ENCODE measurements at places on chromosomes 2 and 18.

- no peak for DNase-seq
These were observed 6.9 kb downstream of the OTX1 start for GRCh38 chr2:63057249-63058143.

DNA sequence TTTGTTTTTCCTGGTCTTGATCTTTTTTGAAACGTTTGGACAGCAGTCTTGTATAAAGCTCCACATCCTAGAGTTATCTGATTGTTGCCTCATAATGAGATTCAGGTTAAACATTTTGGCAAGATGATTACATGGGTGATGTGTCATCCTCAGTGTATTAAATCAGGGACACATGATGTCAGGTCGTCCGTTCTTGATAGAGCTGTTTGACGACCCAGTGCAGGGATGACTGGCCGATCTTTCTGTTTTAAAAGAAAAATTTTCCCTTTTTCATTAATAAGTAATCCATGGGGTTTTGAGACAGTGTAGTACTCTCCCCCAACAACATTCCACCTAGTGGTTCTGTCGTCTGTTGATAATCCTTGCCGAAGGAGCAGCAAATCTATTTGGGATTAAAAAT is 44.5 kb upstream of the SERPINB2 start:
- no peak for DNase-seq

- peak; percentile 33 for DNase-seq
These were observed 34.1 kb upstream of the MAT2A start for GRCh38 chr2:85504778-85505261.

DNA sequence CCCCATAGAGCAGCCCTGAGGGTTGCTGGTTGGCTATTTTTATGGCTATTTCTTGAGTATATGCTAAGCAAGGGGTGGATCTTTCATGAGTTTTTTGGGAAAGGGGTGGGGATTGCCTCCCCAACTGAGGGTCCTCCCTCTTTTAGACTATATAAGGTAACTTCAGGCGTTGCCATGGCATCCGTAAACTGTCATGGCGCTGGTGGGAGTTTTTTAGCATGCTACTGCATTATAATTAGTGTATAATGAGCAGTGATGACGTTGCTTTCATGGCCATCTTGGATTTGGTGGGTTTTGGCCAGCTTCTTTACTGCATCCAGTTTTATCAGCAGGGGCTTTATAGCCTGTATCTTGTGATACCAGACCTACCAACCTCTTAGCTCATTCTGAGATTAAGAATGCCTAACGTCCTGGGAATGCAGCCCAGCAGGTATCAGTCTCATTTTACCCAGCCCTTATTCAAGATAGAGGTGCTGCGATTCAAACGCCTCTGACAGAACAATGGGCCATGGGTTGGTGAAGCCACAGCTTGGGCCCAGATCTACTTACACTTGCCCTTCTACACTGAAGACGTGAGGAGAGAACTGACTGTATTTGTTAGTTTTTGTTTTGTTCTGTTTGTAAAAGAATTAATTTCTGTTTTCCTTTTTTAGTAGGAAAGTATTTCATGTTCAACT is 53.8 kb upstream of the TMEM163 start:
- no peak for DNase-seq

DNA sequence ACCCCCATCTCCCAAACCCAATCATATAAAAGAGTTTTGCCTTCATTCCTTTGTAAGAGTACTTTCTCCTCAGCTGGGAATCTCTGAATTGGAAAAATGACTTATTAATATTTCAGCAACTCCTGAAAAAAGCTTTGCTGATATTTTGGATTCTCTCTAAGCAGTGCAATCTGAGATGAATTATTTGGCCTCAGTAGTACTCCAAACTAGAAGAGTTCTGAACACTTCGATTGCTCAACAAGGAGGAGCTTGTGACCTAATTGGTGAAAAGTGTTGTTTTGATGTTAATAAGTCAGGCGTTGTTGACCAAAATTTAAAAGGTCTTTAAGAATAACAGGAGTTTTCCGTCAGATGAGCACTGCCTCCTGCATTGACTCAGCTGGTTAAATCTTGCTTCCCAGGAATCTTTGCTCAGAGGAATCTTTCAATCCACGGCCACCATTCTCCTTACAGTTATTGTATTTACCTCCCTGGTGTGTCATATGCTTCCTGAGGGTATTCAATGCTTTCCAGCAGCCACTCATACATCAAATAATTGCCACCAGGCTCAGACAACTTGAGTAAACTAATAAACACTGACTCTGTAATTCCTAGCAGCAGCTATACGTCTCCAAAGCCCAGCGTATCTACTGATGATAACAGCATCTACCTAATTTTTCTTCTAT is 24.5 kb upstream of the LIPG start:
- no peak for DNase-seq

DNA sequence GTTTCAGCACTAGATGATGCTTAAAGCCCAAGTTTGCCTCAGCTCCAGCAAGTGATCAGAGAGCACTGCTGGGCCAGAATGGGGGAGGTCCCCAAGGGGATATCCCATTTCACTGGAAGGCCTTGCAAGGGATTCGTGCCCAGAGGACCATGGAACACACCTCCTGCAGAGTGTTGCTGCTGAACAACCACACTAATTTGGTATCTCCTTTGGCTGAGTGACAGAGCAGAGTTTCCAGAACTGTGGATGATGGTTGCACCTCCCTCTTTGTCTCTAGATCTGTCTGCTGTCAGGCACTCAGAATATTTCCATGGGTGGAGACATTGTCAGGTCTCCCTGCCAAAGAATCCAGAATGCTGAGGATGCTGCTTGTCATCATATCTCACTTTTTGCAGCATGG is 484.8 kb upstream of the NETO1 start:
- no peak for DNase-seq

- no peak for DNase-seq
These were observed 407.9 kb downstream of the DCC start for GRCh38 chr18:52747869-52748268.

GRCh38 chr2:37683921-37684780 is 12.7 kb upstream of the CDC42EP3 start:
- DNase-seq = no peak

DNA sequence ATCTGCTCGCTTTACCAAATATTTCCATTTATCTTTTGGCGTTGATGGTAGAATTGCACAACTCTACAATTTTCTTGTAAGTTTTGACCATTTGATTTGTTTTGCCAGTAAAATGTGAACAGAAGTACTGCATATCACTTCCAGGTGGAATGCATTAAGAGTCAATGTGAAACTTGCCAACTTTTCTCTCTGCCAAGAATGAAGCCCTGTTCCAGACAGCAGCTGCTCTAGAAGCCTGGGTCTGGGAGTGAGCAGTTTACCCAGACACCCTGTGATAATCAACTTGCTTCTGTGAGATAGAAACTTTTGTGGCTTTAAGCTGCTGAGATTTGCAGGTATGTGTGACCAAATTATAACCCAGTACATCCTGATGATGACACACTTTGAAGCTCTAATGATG is 115.9 kb upstream of the SYT4 start:
- no peak for DNase-seq

DNA sequence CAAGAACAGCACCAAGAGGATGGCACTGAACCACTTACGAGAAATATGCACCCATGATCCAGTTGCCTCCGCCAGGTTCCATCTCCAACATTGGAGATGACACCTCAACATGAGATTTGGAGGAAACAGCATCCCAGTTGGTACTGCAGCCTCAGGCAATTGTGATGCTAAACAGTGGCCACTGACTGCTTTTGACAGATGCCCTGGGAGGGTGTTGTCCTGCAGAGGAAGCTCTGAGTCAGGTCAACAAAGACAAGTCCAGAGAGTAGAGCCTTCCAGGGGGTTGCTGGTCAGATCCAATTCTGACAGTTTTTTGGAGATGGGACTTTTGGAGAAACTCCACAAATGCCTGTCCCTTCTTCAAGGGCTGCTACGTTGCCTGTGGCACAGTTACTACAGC is 82.4 kb downstream of the SNTG2 start:
- DNase-seq = no peak

DNA sequence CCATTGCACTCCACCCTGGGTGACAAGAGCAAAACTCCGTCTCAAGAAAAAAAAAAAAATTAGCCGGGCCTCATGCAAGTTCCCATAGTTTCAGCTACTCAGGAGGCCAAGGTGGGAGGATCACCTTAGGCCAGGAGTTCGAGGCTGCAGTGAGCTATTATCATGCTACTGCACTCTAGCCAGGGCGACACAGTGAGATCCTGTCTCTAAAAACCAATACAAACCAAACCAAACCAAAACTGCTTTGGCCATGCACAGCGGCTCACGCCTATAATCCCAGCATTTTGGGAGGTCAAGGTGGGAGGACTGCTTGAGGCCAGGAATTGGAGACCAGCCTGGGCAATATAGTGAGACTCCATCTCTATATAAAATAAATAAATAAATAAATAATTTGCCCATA is 19.1 kb downstream of the NIFK start:
- no peak for DNase-seq

DNA sequence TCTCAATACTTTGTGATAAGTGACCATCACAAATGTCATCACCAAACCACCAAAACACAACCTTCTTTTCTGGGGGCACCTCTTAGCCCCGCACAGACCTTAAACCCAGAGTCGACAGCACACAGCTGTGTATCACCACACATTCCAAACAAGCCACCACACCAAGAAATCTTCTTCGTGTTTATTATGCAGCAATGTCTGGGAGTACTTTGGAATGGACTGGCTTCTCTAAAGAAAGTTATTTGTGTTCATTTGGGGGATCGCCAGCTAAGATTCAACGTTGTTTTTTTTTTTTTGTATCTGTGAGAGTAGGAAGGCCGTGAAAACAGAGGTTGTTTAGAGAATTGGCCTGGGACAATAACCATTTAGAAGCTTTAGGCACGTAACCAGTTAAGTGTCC is 1.1 kb upstream of the MTA3 start:
- no peak for DNase-seq

GRCh38 chr18:2508155-2508554 is 63.1 kb downstream of the METTL4 start:
- DNase-seq = no peak

DNA sequence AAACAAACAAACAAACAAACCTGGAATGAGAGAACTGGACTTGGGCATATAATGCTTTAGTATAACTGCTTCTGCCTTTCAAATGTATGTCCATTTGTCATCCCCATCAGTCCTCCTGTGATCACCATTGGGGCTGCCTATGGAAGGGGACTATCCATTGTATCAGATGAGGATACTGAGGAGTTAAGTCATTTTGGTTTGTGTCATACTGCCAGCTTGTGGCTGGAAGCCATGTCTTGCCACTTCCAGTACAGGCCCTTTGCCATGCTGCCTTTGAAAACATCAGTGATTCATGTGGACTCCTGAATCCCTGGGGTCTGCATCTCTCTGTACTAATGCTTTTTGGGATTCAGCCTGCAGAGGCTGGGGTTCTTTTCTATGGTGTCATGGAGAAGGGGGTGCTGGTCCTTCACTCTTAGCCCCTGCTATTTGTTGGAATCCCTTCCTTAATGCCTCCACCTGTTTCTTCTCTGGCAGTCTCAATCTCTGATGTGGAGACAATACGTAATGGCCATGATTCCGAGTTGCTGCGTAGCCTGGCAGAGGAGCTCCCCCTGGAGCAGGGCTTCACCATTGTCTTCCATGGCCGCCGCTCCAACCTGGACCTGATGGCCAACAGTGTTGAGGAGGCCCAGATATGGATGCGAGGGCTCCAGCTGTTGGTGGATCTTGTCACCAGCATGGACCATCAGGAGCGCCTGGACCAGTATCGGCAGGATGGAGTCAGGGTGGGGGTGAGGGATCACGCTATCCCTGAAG is 10.6 kb downstream of the PLCD4 start:
- no peak for DNase-seq

GRCh38 chr2:141899740-141900139 is 231.1 kb downstream of the LRP1B start:
- no peak for DNase-seq

DNA sequence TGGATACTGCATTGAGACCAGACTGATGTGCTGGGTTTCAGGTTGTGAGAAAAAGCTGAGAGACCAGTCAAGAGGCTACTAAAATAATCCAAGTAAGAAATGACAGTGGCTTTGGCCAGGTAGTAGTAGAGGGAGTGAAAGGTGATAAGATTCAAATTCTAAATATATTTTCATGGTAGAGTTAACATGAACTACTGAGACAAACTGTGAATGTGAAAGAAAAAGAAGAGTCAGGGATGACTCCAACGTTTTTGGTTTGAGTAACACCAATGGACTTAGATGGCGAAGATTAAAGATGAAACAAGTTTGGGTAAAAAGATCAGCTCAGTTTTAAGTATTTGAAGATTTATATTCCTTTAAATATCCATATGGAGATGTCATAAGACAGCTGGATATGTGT is 209.4 kb downstream of the ZEB2 start:
- DNase-seq = no peak

DNA sequence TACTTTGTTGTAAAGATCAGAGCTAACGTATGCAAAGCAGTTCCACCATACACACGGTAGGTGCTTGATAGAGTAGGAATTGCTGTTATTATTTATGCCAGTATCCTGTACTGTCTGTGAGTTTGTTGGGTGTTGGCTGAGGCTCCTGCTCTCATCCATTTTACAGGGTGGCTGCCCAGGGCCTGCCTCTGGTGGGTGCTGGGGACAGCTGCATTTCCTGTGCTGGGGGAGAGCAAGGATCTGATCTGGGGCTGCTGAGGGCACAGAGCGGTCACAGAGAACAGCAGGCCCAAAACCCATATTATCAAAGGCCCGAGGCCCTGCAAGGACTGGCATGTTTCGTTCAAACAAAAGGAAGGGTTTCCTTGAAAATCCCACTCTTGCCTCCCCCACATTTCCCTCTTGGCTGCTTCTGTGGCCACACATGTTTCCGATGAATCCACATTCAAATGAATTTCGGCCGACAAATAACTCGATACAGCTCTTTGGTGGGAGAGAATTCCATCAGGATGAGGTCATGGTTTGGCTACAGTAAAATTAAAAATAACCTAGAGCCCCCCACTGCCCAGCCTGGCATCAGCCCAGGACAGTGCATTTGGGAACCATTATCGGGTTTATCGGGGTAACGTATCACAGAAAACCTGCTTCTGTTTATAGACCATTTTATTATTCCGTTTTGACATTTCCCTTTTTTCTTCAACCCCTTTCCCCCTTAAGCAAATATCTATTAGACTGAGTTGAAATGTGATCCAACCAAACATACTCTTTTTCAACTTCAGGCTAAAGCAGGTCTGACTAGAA is 143.4 kb downstream of the CYRIA start:
- no peak for DNase-seq

Measured in left ventricle myocardium inferior (tissue), 1 donor.